Forelimb muscle (tissue), 1 donor: ENCODE measurements at places on chromosomes 6 and 20. TPM values are rescaled to one million over a fixed set of nuclear protein-coding genes. Genes with fewer than 3 reads are reported as not detected.

BANF2 gene
- polyA plus RNA-seq = not detected

MAS1L gene
- polyA plus RNA-seq = not detected

OPN5 gene
- 0.15 TPM for polyA plus RNA-seq

KCNK16 gene
- polyA plus RNA-seq = not detected

EPHA7 gene
- 8.1 TPM for polyA plus RNA-seq

OR2H2 gene
- polyA plus RNA-seq = 0.15 TPM

PNLDC1 gene
- polyA plus RNA-seq = 0.23 TPM

SLC44A4 gene
- polyA plus RNA-seq = 0.37 TPM

ZBTB9 gene
- polyA plus RNA-seq = 5.8 TPM
